ENCODE measurements at places on chromosomes 13 and 19. TPM values are rescaled to one million over a fixed set of nuclear protein-coding genes. Genes with fewer than 3 reads are reported as not detected.

GRCh38 chr19:55147545-55148251 lies 1.3 kb downstream of the TNNT1 start:
- H3K4me3 ChIP-seq = no peak overlapping the region
- H3K36me3 ChIP-seq = no peaks in the 10 kb centered on the region
- H3K4me1 ChIP-seq = no peaks in the 10 kb centered on the region
- H3K27me3 ChIP-seq = peaks cover 25% of the 10 kb centered on the region

Gene NLRP9
- total RNA-seq = not detected

- H3K4me3 ChIP-seq = no peak overlapping the region
- no peak overlapping the region for H3K27ac ChIP-seq
- no peaks in the 10 kb centered on the region for H3K36me3 ChIP-seq
- no peak for DNase-seq
- H3K4me1 ChIP-seq = no peaks in the 10 kb centered on the region
Measured at GRCh38 chr13:78060966-78061365, 142.3 kb upstream of the EDNRB start.

DNA sequence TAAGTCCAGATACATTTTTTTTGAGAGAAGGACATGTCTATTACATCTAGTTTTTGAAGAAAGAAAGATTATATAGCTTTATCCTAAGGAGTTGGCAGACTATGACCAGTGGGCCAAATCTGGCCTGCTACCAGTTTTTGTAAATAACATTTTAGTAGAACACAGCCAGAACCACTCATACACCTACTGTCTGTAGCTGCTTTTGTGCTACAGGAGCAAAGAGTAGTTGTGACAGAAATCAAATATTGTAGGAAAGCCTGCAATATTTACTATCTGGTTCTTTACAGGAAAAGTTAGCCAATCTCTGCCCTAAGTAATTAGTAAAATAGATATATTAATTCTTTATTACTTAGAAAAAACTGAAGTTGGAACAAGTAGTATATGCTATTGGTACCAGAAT lies 17.2 kb downstream of the TDRD3 start:
- no peaks in the 10 kb centered on the region for H3K27me3 ChIP-seq
- no peaks in the 10 kb centered on the region for H3K36me3 ChIP-seq
- H3K4me1 ChIP-seq = no peaks in the 10 kb centered on the region
- no peak for DNase-seq
- no peak overlapping the region for H3K4me3 ChIP-seq

Gene ISYNA1
- 37.8 TPM for total RNA-seq

DNA sequence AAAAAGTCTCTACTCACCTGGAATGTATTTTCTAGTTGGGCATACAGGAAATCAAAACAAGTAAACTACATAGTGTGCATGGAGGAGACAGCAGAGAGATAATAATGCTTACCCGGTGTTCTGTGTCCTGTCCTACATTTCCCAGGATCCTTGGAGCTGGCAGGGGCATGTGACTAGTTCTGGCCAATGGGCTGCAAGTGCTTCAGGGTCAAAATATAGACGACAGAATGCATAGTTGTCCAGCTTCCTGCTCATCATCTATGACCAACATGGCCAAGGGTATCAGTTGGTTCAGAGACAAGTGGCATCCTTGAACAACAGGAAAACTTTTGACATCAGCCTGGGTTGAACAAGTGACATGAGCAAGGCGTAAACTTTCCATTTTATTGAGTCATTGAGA lies 8.5 kb downstream of the ZNF317 start:
- DNase-seq = no peak
- H3K27me3 ChIP-seq = no peaks in the 10 kb centered on the region
- peaks cover 2% of the 10 kb centered on the region for H3K36me3 ChIP-seq
- no peaks in the 10 kb centered on the region for H3K4me1 ChIP-seq

GRCh38 chr19:19211499-19212420 lies at the start of gene NCAN:
Gene NCAN, plus strand, starts transcription at chr19:19211958. Its CDS starts 4,996 bp downstream, at chr19:19216954.
- no peaks in the 10 kb centered on the region for H3K36me3 ChIP-seq
- DNase-seq = no peak
- H3K27me3 ChIP-seq = peaks cover 18% of the 10 kb centered on the region
- H3K27ac ChIP-seq = no peak within 1 kb of the TSS

GRCh38 chr19:55325172-55325571 lies at the start of gene TMEM150B:
Gene TMEM150B, minus strand, starts transcription at chr19:55325341. Its CDS starts 4,305 bp downstream, at chr19:55321036.
- H3K27ac ChIP-seq = no peak within 1 kb of the TSS
- no peak within 1 kb of the TSS for H3K4me3 ChIP-seq
- H3K4me1 ChIP-seq = no peaks in the 10 kb centered on the region
- no peaks in the 10 kb centered on the region for H3K36me3 ChIP-seq
- peaks cover 2% of the 10 kb centered on the region for H3K27me3 ChIP-seq
- DNase-seq = no peak

Gene SLC17A7
- total RNA-seq = not detected

DNA sequence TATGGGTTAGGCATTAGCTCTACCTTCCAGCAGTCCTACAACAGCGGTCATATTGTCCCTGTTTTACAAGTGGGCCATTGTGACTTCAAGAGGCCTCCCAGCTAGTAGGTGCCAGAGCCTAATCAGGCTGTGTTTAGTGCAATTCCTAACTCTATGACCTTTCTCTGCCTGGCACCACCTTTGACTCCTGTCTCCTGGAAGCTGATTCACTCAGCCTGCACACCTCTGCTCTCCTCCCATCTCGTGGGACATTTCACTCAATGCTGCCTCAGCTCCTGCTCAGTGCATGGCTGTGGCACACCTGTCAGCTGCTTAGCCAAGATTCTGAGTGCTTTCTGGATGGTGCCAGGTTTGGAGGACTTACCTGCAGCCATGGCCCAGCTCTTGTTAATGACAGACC lies 9.5 kb upstream of the GJB6 start:
- no peaks in the 10 kb centered on the region for H3K4me1 ChIP-seq
- H3K36me3 ChIP-seq = no peaks in the 10 kb centered on the region
- H3K4me3 ChIP-seq = no peak overlapping the region
- no peak for DNase-seq
- H3K27ac ChIP-seq = no peak overlapping the region

- DNase-seq = no peak
- H3K27ac ChIP-seq = no peak overlapping the region
- no peaks in the 10 kb centered on the region for H3K4me1 ChIP-seq
- H3K4me3 ChIP-seq = no peak overlapping the region
- no peaks in the 10 kb centered on the region for H3K36me3 ChIP-seq
Measured at GRCh38 chr13:91767651-91768050, 369.2 kb downstream of the GPC5 start.

DNA sequence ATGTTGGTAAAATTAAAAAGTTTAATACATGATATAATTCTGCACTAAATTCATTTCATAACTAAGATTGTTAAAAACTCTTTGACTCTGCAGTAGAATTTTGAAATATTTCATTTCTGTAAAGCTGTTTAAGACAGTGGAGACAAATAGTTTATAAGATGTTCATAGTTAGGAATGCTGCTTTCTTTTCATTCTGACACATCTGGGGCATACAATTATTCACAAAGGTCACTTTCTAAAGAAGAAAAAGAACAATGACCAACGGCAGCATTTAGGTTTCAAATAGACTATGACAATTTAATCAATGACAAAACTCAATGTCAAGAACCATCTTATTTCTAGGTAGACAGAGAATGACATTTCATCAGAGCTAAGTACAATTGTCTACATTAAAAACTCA lies 1422.1 kb downstream of the PCDH9 start:
- no peaks in the 10 kb centered on the region for H3K27me3 ChIP-seq
- H3K4me3 ChIP-seq = no peak overlapping the region
- H3K36me3 ChIP-seq = no peaks in the 10 kb centered on the region
- H3K4me1 ChIP-seq = no peaks in the 10 kb centered on the region
- DNase-seq = peak; percentile 7

DNA sequence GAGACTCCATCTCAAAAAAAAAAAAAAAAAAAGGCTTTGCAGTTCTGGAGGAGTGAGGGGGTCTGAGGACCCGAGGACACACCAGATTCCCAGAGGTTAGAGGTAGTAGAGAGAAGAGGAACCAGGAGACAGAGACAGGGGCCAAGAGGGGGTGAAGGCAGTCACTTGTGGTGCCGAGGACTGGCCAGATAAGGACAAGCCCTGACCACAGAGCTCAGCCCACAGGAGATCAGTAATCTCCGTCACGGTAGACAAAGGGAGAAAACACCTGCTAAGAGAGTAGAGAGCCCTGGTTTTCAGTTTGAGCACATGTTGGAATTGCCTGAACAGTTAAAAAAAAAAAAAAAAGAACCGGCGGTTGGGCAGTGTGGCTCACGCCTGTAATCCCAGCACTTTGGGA lies 1.7 kb upstream of the PRAM1 start:
- H3K27ac ChIP-seq = no peak overlapping the region
- no peaks in the 10 kb centered on the region for H3K4me1 ChIP-seq
- DNase-seq = no peak
- H3K27me3 ChIP-seq = no peaks in the 10 kb centered on the region
- no peak overlapping the region for H3K4me3 ChIP-seq

DNA sequence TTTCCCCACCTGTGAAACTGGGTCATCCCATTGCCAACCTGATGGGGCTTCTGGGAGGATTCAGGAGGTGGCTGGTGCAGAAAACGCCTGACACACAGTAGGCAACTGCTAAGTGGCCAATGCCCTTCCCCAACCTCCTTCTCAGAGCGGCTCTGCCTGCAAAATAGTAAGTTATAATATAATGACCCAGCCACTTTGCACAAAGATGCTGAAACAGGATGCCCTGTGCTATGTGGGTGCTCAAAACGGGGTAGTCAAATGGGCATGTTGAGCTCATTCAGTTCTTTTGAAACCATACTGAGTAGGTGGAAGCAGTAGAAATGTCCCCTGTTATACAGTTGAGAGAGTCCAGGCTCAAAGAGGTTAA lies 507 bp downstream of the MARCHF2 start:
- no peak for DNase-seq
- peak overlapping the region; percentile 38 for H3K27ac ChIP-seq
- no peaks in the 10 kb centered on the region for H3K36me3 ChIP-seq

Gene URAD
- not detected for total RNA-seq

Gene LILRA5
- total RNA-seq = not detected

- no peaks in the 10 kb centered on the region for H3K27me3 ChIP-seq
- H3K27ac ChIP-seq = no peak overlapping the region
- no peaks in the 10 kb centered on the region for H3K4me1 ChIP-seq
- H3K4me3 ChIP-seq = no peak overlapping the region
- peaks cover 15% of the 10 kb centered on the region for H3K36me3 ChIP-seq
Measured at GRCh38 chr13:48318377-48318811, 14.8 kb downstream of the RB1 start.

Gene NXNL1
- total RNA-seq = not detected

- H3K27me3 ChIP-seq = no peaks in the 10 kb centered on the region
- H3K27ac ChIP-seq = no peak overlapping the region
- no peaks in the 10 kb centered on the region for H3K36me3 ChIP-seq
- H3K4me1 ChIP-seq = no peaks in the 10 kb centered on the region
- H3K4me3 ChIP-seq = no peak overlapping the region
Measured at GRCh38 chr13:67439365-67439764, 209.2 kb upstream of the PCDH9 start.

- no peak for DNase-seq
- no peaks in the 10 kb centered on the region for H3K4me1 ChIP-seq
- H3K4me3 ChIP-seq = no peak overlapping the region
- no peak overlapping the region for H3K27ac ChIP-seq
- H3K27me3 ChIP-seq = no peaks in the 10 kb centered on the region
Measured at GRCh38 chr19:28238270-28238820, 974.6 kb downstream of the UQCRFS1 start.

GRCh38 chr13:81738364-81738763 lies 1397.4 kb upstream of the SPRY2 start:
- no peaks in the 10 kb centered on the region for H3K27me3 ChIP-seq
- H3K36me3 ChIP-seq = no peaks in the 10 kb centered on the region
- no peak overlapping the region for H3K4me3 ChIP-seq
- no peaks in the 10 kb centered on the region for H3K4me1 ChIP-seq

DNA sequence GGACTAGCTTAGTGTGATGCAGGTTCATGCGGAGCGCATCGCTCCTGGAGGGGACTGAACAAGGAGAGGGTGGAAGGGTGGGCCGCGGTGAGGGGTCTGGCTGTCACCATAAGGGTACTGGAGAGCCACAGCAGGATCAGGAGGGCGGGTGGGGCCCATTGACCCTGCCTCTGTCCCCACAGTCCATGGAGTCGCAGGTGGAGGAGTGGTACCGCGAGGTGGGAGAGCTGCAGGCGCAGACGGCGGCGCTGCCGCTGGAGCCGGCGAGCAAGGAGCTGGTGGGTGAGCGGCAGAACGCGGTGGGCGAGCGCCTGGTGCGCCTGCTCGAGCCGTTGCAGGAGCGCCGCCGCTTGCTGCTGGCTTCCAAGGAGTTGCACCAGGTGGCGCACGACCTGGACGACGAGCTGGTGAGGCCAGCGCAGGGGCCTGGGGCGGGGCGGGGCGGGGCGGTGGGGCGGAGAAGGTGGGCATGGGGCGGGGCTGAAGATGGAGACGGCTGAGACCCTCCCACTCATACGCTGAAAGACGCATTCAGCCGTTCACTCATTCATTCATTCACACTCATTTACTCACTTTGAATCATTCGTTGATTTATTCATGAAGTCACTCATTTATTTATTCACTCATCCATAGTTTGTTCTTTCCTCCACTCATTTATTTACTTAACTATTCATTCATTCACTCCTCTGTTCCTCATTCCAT lies 27.5 kb upstream of the SHKBP1 start:
- H3K27me3 ChIP-seq = peaks cover 14% of the 10 kb centered on the region
- DNase-seq = peak; percentile 40
- H3K4me1 ChIP-seq = no peaks in the 10 kb centered on the region
- no peak overlapping the region for H3K4me3 ChIP-seq

- no peaks in the 10 kb centered on the region for H3K4me1 ChIP-seq
- H3K4me3 ChIP-seq = peak overlapping the region; percentile 82
- peak overlapping the region; percentile 75 for H3K27ac ChIP-seq
- no peaks in the 10 kb centered on the region for H3K36me3 ChIP-seq
- H3K27me3 ChIP-seq = no peaks in the 10 kb centered on the region
Measured at GRCh38 chr19:43524922-43525835, 1.8 kb downstream of the ETHE1 start.

Gene ZNF134
- 22.9 TPM for total RNA-seq

- H3K4me1 ChIP-seq = peaks cover 2% of the 10 kb centered on the region
- no peak overlapping the region for H3K27ac ChIP-seq
- no peaks in the 10 kb centered on the region for H3K27me3 ChIP-seq
- H3K36me3 ChIP-seq = peaks cover 28% of the 10 kb centered on the region
Measured at GRCh38 chr19:50378863-50379236, 2.6 kb downstream of the NR1H2 start.

DNA sequence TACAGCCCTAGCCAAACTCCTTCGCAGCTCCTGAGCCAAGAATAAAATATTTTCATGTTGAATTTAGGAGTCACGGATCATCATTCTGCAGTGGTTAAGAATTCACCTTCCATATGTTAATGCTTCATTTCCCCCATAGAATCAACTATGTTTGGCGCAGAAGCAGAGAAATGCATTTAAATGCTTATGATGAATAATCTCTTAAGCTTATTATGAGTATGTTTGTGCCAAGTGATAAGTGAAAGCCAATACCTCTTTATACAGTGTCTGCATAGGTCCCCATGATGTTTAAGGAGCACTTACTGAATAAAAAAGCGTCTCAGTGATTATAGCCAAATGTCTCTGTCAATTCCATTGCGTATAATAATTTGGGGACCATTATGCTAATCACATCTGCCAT lies 32.7 kb upstream of the POMP start:
- H3K4me3 ChIP-seq = no peak overlapping the region
- no peaks in the 10 kb centered on the region for H3K4me1 ChIP-seq
- H3K36me3 ChIP-seq = no peaks in the 10 kb centered on the region
- H3K27me3 ChIP-seq = no peaks in the 10 kb centered on the region
- H3K27ac ChIP-seq = no peak overlapping the region
- no peak for DNase-seq

Gene SOX1
- total RNA-seq = not detected
